ENCODE measurements at places on chromosomes 2 and 18. TPM values are rescaled to one million over a fixed set of nuclear protein-coding genes. Genes with fewer than 3 reads are reported as not detected.

The KHK gene
- 13.4 TPM for total RNA-seq

The SLC8A1 gene
- total RNA-seq, result 3.4 TPM

The CNDP1 gene
- total RNA-seq, result not detected

The CNRIP1 gene
- not detected for total RNA-seq

DNA sequence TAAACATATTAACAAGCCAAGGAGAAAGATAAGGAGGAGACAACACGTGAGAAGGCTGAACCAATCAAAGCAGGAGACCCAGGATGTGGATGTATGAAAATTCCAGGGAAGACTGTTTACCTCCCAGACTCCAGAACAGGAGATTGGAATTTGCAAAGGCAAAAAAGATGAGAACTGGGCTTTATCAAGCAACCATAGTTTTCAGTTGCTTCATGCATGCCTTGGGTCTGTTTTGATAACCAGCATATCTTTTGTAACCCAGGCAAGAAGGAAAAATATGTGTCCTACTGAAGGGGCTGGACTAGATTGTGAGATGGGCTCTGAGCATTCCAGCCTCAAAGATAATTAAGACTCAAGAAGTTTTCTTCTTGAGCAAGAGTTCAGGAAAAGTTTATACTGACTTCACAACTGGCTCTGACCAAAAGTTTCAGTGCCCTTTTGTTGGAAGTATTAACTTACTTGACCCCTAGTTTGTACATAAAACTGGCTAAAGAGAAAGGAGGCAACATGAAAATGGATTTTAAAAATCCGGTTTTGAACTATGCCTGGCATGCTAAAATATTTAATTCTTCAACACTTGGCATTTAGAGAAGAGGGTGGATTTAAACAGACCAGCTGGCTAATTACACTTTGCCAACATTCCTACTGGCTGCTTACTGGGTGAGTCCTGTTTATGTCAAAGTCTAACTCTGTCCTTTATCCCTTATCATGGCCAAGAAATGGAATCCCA lies 79.3 kb upstream of the CD28 start:
- DNase-seq, result no peak

DNA sequence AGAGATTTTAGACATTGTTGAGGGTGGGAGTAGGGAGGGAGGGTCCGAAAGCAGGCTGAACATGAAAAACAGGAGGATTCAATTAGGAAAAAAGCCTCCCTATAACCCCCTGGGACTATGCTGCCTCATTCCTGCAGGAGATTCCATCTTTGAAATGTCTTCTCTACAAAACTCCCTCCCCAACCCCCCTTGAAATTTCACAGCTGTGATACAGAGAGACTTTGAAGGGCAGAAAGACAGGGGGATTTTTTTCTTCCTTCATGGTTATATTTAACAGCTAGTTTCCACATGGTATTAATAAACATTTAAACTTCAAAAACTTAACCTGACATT lies 57.6 kb downstream of the TRIB2 start:
- DNase-seq, result no peak

DNA sequence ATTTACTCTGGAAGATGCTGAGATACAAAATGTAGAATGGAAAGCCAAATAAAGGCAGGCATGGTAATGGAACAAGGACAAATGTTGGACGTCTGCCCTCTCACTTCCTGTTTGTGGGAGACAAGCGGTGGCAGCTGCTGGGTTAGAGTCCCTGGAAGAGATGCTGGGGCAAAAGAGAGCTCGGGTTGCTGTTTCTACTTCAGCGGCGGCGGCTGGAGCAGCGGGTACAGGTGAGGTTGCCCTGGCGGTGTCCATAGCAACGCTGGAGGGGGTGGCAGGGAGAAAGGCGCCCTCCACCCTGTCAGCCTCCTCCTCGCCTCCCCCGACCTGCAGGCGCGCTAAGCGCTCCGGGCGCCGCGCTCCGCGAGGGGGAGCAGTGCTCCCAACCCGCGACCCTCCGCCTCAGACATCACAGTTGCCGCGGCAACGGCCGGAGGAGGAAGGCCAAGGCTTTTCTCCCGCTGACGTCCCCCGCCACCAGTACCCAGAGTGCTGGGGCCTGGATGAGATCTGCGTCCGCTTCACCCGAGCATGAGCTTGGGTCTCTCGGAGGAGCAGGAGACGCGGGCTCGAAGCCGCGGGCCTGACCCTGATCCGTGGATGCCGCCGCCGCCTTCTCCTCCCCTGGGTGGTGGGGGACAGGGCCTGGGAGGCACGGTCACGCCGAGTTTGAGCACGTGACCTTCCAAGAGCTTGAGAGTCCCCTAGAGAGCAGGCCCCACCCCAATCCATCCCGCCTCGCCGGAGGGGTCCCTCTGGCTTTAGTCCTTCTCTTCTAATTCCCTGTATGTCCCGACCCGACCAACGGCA lies 65.6 kb downstream of the NOL4 start:
- no peak for DNase-seq

DNA sequence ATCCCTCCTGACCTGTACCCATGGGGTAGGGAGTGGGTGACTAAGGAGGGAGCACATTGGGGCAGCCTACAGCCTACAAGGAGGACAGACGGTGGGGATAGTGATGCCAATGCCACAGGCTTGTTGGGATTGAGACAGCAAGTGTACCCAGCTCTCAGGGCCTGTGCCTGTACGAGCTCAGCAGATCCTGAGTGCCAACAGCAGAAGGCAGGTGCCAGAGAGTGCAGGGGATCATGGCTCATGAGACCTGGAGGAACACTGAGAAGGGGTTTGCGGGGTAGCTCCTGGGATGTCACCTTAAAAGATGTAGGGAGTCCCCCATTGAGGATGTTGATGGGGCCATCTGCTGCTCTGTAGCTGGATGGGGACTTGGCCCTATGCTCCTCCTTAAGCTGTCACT lies 10.3 kb upstream of the SNED1 start:
- DNase-seq, result no peak

- no peak for DNase-seq
Observed at GRCh38 chr2:221857719-221858118, 285.6 kb upstream of the EPHA4 start.

DNA sequence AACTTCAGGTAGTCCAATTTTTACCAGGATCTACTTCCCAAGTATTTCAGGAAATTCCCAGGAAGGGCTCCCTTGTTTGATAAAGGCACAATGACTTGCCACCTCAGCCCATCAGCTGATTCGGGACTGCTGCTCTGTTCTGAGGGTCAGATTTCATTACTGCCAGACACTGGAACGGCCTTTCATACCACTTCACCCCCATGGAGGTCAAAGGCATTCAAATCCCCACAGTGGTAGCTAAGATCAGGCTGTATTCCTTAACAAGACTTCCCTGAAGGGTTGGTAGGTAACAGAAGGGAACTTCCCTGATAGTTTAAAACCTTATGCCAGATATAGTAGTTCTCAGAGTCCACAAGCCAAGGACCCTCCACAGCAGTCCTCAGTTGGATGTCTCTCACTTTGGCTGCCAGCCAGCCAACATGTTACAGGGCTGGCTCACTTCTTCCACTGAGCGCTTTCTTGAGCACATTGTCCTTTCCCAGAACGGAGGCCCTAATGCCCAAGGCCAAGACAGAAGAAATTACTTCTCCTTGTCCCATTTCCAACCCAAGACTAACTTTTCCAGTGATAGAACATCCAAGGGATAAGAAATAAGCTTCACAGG lies 40.0 kb upstream of the GLS start:
- DNase-seq, result no peak

GRCh38 chr2:42792087-42792582 lies 248 bp downstream of the HAAO start:
- DNase-seq, result no peak

- DNase-seq, result no peak
Observed at GRCh38 chr2:39217192-39217550, 26.6 kb downstream of the CDKL4 start.

- DNase-seq, result no peak
Observed at GRCh38 chr18:50791599-50792438, 28.0 kb downstream of the MRO start.

GRCh38 chr2:79171348-79171958 lies 11.9 kb upstream of the REG3A start:
- DNase-seq, result no peak

Measured in activated CD4-positive, alpha-beta T cell treated with anti-CD3 and anti-CD28 coated beads, Interleukin-2, amount 10 ng/mL, durations not matched to agents 24 days and 14 days (primary cell).